Activated CD8-positive, alpha-beta memory T cell treated with anti-CD3 and anti-CD28 coated beads for 4 hours (primary cell): ENCODE measurements at places on chromosomes 3 and 15.

GRCh38 chr3:195133462-195133861, 137.5 kb downstream of the XXYLT1 start:
- no peak for DNase-seq

GRCh38 chr3:27789420-27789819, 67.3 kb upstream of the EOMES start:
- no peak for DNase-seq

GRCh38 chr3:189338366-189338765, 166.6 kb downstream of the TPRG1 start:
- DNase-seq, result no peak

- no peak for DNase-seq
Measured at GRCh38 chr15:77111789-77112188, 40.9 kb upstream of the TSPAN3 start.

- no peak for DNase-seq
Measured at GRCh38 chr3:162041622-162042021, 545.0 kb downstream of the OTOL1 start.

GRCh38 chr15:77503764-77504163, 83.1 kb downstream of the HMG20A start:
- no peak for DNase-seq

GRCh38 chr15:67290319-67290718, 35.7 kb downstream of the IQCH start:
- DNase-seq, result no peak

- DNase-seq, result peak; percentile 62
Measured at GRCh38 chr15:75842722-75843677, at the start of gene UBE2Q2. Gene UBE2Q2, plus strand, starts transcription at chr15:75843447. Its CDS starts 220 bp downstream, at chr15:75843667.

DNA sequence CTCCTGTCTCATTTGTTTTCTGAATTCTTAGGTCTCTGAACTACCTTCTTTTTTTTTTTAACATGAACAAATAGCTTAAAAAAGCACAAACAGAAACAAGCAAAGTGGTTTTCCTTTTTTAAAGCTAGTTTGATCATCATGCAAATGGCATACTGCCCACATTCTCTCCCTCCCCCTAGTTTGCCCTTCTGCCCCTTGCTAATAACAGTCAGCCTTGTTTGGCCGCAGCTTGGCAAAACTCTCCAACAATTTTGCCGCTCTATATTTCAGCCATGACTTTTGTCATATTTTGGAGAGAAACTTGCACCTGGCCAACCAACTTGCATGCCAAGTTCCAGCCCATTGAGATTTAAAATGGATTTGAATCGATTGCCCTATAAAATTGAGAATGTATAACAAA, 666.0 kb upstream of the NR2F2 start:
- no peak for DNase-seq

DNA sequence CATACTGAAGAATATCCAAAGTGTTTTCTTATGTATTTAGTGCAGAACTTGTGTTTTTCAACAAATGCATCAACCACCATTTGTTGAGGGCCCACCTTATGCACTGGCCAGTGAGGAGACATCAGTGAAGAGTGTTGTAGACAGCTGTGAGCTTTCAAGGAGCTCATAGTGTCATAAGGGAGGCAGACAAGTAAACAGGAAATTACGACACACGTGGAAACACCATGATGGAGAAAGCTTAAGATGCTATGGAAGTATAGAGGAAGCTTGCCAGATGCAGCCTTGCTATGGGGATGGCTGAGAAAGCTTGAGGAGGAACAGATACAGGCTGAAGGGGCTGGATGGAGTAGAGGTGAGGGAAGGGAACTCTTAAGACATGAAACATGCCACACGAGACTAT, 50.8 kb upstream of the PSMD6 start:
- DNase-seq, result no peak

- no peak for DNase-seq
Measured at GRCh38 chr15:45117308-45118130, 3.4 kb downstream of the DUOXA2 start.

GRCh38 chr3:115099986-115100571, 47.0 kb downstream of the ZBTB20 start:
- DNase-seq, result no peak

- DNase-seq, result no peak
Measured at GRCh38 chr3:13709706-13710105, 160.8 kb downstream of the FBLN2 start.

DNA sequence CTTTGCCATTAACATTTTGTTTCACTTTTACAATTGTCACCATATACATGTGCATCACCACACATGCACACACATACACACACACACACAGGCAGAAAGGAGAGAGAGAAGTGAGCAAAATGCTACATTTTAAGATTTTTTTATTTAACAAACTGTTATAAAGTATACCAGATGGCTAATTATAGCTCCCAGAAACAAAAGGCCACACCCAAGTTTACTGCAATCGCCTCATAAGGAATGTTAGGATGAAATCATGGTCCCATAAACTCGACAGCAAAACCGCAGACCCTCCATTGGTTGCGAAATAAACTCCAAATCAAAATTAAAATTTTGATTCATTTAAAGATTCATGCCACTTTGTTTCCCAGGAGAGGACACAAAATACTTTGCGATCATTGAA, 16.1 kb upstream of the C15orf61 start:
- no peak for DNase-seq
